RWPE2 (cell line): ENCODE measurements at places on chromosomes 6 and 20.
A peak's percentile ranks its signal among the peaks of the same experiment; 100 is the strongest.

DNA sequence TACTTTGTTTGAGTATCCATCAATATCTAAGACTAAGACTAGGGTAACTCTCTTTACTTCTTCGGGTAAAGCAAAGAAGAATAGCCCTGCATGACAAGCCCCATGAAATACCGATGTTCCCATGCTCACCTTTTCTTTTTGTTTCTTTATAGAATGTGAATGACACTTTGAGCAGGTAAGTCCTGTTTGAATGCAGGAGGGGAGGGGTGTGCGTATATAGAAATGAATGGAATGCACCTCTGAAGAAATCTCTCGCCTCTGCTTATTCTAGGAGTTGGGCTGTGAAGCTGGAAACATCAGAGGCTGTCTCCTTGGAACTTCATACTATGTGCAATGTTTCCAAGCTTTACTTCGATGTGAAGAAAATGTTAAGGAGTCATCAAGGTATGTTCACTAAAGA, 10.3 kb downstream of the TRIM38 start:
- no peaks in the 10 kb centered on the region for H3K27me3 ChIP-seq
- H3K4me1 ChIP-seq: peaks cover 9% of the 10 kb centered on the region
- peaks cover 81% of the 10 kb centered on the region for H3K36me3 ChIP-seq

DNA sequence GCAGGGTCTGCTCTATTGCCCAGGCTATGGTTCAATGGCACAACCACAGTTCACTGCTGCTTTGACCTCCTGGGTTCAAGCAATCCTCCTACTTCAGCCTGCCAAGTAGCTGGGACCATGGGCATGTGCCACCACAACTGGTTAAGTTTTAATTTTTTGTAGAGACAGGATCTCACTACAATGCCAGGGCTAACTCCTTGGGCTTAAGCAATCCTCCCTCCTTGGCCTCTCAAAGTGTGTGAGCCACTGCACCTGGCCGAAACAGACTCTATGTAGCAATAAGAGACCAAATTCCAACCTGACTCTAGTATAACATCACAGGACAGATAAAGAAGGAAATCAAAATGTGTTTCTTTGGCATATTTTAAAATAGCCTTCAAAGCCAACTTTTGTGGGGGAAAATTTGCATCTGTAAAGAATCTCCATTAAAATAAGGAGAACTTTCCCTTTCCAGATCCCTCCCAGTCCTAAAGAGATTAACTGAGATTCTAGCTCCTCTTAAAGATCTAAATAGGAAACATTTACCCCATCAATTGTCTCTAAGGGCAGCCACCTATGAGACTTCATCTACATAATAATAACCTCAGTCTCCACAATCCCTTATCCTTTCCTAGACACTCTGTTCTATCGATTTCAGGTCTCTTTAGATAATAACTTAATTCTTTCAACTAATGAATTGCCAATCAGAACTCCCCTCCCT, 94.7 kb upstream of the PLCB4 start:
- no peaks in the 10 kb centered on the region for H3K36me3 ChIP-seq
- no peaks in the 10 kb centered on the region for H3K27me3 ChIP-seq
- DNase-seq: no peak

GRCh38 chr6:44126320-44127149, 717 bp downstream of the MRPL14 start:
- H3K4me3 ChIP-seq: peak overlapping the region; percentile 84
- DNase-seq: no peak
- H3K27ac ChIP-seq: peak overlapping the region; percentile 61

DNA sequence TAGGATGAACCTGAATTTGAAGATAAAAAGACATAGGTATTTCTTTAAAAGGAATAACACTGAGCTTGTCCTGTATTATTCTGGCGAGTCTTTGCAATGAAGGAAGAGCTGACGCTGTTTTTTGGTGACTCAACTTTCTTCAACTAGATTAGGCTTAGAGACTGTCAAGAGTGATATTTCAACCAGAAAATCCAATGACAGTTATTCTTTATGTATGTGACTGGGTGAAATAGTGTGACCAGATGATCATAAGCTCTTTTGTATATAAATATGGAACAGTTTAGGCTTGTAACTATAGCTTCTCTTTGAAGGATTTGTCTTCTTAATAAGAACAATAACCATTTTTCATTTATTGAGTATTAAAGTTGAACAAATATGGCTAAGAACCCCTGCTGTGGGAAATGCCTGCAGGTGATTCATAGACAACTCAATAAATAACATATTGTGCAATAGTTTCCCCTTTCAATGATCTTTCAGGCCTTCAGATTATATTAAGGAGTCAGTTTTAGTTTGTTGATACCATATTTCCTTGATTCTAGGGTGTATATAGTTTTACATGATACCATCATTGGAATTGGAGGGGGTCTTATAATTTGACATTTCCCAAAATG, 265.6 kb upstream of the JAG1 start:
- no peaks in the 10 kb centered on the region for H3K36me3 ChIP-seq
- no peaks in the 10 kb centered on the region for H3K27me3 ChIP-seq
- no peak overlapping the region for H3K4me3 ChIP-seq
- no peak for DNase-seq

- no peak overlapping the region for H3K27ac ChIP-seq
- no peaks in the 10 kb centered on the region for H3K36me3 ChIP-seq
- H3K27me3 ChIP-seq: no peaks in the 10 kb centered on the region
- peaks cover 7% of the 10 kb centered on the region for H3K4me1 ChIP-seq
- DNase-seq: no peak
These were observed 165.1 kb downstream of the ZFAND3 start for GRCh38 chr6:37984578-37984977.

DNA sequence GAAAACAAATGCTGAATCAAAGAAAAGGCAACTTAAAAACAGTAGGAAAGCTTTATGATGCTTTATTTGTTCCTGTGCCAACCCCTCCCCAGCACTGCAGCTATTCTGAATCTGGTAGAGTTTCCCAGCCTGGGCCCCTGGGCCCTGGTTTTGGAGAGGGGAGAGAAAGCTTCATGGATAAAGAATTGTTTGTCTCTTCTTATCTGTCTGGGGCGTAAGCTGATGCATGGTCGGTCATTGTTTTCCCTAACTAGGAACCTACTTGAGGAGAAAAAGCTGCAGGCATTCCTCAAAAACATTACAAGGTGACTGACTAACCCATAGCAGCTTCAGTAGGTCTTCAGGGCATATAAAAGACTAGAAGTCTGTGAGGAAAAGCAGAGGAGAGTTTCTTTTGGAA, 758.1 kb upstream of the EPHA7 start:
- H3K4me3 ChIP-seq: no peak overlapping the region
- DNase-seq: no peak
- no peaks in the 10 kb centered on the region for H3K36me3 ChIP-seq
- H3K27me3 ChIP-seq: no peaks in the 10 kb centered on the region

- no peak overlapping the region for H3K27ac ChIP-seq
- peaks cover 5% of the 10 kb centered on the region for H3K27me3 ChIP-seq
- H3K4me1 ChIP-seq: no peaks in the 10 kb centered on the region
- H3K36me3 ChIP-seq: no peaks in the 10 kb centered on the region
These were observed 167.1 kb upstream of the FUT9 start for GRCh38 chr6:95848717-95849116.
